ENCODE measurements at places on chromosomes 2 and 18.

DNA sequence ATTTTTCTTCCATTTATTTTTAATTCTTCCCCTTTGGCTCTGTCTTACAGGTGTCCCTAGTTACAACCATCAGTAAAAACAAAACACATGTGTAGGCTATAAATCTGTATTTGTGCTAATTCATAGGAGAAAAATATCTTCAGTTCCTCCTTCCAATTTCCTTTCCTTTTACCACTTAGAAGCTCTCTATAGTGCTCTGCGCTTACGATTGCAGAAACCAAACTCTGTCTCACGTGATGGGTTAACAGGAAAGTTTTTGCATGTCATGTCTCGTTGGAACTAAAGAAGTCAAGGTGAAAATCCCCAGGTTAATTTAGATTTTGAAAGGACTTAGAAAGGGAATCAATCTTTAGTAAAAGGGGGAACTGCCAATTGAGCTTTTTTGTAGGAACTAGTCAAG, 1390.5 kb upstream of the ZEB2 start:
- DNase-seq: no peak

DNA sequence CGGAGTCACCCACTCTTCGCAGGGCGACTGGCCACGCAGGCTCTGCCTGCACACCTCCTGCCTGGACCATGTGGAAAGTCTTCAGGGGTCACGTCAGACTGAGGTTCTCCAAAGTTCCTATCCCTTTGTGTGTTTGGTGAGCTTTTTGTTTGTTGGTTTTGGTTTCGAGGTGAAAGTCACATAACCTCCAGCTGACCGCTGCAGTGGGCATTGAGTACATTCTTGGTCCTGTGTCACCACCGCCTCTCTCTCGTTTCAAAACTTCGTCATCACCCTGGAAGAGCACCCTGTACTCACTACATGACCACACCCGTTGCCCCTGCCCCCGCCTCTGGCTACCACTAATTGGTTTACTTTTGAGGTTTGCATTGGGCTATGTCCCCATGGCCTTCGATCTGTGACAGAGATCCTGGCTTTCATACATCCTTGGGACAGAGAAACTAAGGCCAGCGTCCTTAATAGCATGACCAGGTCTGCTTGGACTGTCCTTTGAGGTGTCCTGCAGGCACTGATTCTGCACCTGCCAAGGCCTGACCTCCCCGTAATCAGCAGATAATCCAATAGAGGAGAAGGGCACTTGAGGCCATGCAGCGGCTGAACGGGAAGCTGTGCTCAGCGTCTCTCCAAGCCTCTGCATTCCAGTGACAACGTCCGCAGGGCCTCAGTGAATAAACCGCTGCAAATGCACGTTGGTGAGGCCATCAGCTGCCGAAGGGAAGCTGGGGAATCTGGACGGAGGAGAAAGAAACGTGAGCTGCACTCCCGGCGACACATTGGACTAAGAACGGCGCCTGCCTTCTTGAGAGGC, 46.8 kb downstream of the SH3BP4 start:
- DNase-seq: no peak

- DNase-seq: no peak
Observed at GRCh38 chr18:31446854-31447253, 687 bp upstream of the DSG3 start.

GRCh38 chr2:159562248-159562647, 54.1 kb downstream of the BAZ2B start:
- no peak for DNase-seq

DNA sequence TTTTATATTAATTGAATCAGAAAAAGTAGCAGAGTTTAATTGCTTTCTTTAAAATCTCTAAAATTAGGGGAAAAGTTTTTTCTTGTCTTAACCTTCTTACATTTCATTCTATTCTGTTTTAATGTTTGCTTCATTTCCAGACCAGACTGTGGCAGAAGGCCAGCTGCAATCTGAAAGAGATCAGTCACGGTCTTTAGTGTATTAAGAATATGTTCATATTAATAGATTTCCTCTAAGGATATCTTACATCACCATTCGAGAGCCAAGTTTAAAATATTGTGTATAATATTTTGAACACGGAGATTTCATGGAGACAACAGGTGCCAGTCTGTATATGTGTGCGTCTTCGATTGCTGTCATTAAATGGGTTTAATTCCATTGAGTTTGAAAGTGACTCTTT, 230.9 kb upstream of the ZSWIM2 start:
- DNase-seq: no peak

GRCh38 chr2:127562936-127563335, 27.5 kb downstream of the MYO7B start:
- DNase-seq: no peak

GRCh38 chr2:45394216-45394615, 216.9 kb downstream of the SRBD1 start:
- no peak for DNase-seq

GRCh38 chr2:237383991-237384671, 29.8 kb downstream of the COL6A3 start:
- no peak for DNase-seq

GRCh38 chr2:64601034-64601754, 52.5 kb downstream of the SERTAD2 start:
- DNase-seq: no peak

DNA sequence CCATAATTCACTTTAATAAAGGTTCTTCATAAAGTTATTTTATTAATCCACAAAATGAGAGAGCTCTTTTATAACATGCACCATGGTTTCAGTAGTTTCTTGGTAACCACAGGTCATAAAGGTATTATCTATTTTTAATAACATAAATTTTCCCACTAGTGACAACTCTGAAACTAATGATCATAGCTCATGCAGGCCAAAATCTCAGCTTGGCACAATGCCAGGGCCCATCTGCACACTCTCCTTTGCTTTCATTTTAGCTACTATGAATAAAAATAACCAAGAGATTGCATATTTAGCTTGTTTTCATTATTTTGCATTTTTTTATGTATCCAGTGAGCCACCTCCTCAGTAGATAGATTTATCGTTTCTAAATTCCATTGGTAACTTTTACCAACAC, 691.8 kb upstream of the CHAC2 start:
- no peak for DNase-seq

DNA sequence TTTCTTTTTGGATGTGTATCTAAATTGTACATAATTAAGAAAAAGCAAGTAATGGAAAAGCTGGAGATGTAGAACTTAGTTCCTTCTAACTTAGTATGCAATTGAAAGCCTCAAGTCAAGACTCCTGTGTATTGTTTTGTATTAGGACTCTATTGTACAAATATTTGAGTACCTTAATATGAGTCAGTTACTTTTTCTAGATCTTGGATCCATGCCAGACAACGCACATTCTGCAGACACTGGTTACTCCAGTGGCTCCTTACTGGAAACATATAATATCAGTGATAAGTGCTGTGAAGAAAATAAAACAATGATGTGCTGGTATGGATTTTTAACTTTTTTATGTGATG, 1.5 kb downstream of the SLC39A10 start:
- DNase-seq: no peak

GRCh38 chr2:190840569-190841172, 40.0 kb upstream of the GLS start:
- no peak for DNase-seq

GRCh38 chr2:162118166-162119031, 33.6 kb downstream of the GCG start:
- no peak for DNase-seq

GRCh38 chr2:224427471-224427870, 25.6 kb upstream of the FAM124B start:
- no peak for DNase-seq

- peak; percentile 34 for DNase-seq
Observed at GRCh38 chr2:207692206-207693065, 19.0 kb upstream of the CCNYL1 start.

DNA sequence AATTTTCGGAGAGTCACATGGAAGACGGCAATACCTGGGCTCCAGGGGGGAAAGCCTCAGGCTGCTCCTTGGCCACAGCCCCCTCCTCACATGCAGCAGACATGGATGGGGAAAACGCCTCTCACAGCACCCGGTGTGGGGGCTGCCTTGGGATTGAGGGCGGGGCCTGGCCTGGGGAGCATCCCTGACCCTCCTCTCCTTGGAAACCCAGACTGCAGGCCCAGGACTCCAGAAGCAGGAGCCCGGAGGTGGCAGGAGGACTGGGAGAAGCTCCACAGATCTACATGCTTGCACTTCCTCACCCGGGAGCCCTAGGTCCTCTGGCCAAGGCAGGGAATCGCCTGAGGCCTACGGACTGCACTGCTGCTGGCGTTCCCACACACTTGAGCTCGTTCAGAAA, 12.1 kb upstream of the HES6 start:
- DNase-seq: no peak

DNA sequence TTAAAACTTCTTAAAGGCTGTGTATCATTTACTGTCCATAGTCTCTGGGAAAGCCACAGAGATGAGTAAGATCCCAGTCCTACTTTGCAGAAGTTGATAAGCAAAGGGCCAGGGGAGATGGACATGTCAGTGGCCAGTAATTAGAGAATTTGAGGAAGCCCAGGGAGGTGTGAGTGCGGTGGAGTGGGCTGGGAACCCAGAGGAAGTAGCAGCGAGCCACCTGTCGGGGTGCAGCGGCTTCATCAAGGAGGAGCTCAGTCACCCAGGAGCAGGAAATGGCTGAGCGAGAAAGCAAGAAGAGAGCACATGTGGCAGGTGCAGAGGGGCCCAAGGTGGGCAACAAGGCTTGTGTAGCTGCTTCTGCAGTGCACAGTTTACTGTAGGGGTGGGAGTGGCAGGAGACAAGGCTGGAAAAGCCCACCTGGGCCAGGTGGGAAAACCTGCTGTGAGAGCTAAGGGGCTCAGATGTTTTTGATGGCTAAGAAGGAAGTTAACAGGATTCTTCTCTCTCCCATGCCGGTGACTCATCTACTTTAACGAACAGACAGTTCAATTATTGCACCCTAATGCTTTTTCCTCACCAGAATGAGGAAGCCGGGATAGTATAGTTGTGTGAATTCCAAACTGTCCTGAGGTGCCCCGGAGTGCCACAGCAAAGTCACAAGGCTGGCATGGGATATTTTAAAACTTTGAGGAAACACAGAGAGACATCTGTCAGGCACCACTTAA, 34.8 kb upstream of the MGAT5 start:
- no peak for DNase-seq

- no peak for DNase-seq
Observed at GRCh38 chr2:234950730-234951663, 820 bp upstream of the SH3BP4 start.

DNA sequence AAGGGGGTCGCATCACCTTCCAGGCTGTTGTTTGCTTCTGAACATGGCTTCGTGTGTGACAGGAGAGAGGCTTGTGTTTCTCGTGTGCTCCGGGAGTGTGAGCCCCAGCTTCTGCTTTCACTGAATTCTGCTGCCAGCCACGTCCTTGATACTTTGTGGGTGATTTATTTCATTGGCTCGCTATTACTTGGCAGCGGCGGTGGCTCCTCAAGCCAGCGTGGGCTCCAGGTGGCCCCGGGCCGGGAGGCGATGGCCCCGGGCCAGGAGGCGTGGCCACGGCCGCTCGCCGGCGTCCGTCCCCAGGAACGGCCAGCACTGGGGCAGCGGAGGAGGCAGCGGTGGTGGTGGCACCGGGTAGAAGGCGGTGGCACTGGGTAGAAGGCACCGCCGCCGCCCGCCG, 63.1 kb downstream of the NAPG start:
- DNase-seq: no peak

GRCh38 chr2:13681936-13682335, 950.6 kb upstream of the LRATD1 start:
- no peak for DNase-seq

DNA sequence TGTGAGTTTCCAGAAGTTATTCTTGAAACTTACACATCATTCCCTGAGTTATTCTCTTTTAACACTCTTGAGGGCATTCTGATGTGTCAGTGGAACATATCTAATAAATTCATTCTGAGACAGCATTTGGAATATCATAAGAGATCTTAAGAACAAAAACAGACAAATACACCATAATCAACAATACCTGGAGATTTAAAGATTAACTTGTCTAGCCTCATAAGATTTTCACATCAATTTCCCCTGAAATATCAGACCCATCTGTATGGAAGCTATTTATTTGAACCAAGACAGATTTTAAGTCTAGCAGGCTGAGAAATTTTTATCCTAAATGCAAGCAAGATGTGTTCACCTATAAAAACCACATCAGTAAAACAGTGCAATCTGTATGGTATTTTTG, 181.6 kb downstream of the NYAP2 start:
- DNase-seq: no peak

GRCh38 chr18:55487997-55488396, 100.0 kb downstream of the TCF4 start:
- no peak for DNase-seq

DNA sequence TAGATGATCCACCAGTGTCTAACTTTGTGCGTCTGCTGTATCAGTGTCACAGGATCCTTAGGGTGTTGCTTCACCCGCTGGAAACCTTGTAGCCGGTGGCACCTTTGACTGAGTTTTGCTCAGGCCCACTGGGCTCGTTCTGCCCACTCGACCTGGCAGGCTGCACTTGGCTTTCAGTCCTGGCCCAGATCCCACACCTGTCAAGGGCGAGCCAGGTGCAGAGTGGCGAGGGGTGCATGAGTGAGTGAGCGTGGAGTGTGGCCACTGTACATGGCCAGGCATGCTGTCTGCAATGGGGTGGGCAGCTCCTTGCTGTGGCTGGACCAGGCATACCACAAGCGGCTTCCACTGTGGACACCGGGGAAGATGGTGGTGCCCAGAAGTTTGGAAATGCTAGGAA, 179.0 kb downstream of the FAM210A start:
- DNase-seq: no peak

DNA sequence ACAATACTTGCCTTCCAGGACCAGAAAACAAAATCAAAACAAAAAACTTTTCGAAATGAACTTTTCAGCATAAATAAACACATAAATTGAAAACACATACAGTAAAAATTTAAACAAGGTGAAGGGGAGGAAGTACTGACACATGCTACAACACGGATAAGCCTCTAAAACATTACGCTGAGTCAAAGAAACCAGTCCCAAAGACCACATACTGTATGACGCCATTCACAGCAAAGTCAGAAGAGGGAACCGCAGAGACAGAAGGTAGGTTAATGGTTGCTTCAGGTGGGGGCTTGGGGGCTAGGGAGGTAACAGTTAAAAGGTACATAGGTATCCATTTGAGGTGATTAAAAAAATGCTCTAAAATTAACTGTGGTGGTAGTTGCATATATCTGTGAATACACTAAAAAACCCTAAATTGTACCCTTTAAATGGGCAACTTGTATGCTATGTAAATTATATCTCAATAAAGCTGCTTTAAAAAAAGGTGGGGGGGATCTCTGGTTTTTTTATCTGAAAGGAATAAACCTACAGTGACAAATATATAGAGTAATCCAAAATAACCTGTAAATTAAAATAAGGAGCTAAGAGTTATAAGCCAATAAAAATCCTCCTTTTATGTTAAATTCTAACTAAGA, 7.1 kb downstream of the COX7A2L start:
- DNase-seq: no peak

- DNase-seq: no peak
Observed at GRCh38 chr2:122100756-122101155, 345.3 kb downstream of the TSN start.

- DNase-seq: no peak
Observed at GRCh38 chr2:41803361-41803760, 244.5 kb upstream of the PKDCC start.
